Ecto neural progenitor cell (in vitro differentiated cells): ENCODE measurements at places on chromosomes 13 and 19.
A peak's percentile ranks its signal among the peaks of the same experiment; 100 is the strongest.

DNA sequence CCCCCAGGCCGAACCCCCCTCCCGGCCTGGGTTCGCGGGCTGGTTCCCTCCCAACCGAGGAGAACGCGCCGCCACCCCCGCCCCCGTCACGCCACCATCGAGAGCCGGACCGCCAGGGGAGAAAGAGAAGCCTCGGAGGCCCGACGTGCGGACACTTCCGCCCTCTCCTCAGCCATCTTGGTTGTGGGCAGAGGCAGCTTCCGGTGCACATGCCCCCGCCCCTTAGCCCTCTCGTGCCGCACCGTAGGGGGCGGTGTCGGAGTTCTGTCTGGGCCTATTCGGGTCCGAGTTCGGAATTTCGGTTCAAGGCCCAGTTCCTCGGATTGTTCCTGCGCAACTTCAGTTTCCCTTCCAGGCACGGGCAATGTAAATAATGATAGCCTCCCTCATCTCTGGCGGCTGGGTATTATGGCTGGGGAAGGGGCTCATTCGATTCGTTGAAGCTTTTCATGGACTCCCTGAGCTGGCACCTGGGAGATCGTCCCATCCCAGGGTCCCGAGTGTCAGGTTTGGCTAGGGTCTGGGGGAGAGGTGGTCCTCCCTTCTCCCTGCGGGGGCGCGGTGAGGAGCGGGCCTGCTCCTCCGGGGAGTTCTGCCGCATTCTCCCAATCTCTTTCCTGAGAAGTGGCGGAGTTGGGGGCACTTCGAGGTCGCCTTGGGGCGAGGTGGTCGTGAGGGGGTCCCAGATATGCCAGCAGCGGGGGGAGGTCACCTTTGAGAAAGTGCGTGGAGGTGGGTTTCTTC lies at the start of the genes IER2 and STX10:
Gene IER2 (plus strand): TSS at position 225 of the 744 bp plus-strand sequence. CDS start 2,776 bp downstream, outside the sequence.
Gene STX10 (minus strand): TSS at position 189 of the 744 bp plus-strand sequence. CDS start 202 bp downstream, outside the sequence.
- peak; percentile 92 for DNase-seq

- DNase-seq = no peak
Measured at GRCh38 chr13:80386002-80386401, 45.1 kb upstream of the SPRY2 start.

DNA sequence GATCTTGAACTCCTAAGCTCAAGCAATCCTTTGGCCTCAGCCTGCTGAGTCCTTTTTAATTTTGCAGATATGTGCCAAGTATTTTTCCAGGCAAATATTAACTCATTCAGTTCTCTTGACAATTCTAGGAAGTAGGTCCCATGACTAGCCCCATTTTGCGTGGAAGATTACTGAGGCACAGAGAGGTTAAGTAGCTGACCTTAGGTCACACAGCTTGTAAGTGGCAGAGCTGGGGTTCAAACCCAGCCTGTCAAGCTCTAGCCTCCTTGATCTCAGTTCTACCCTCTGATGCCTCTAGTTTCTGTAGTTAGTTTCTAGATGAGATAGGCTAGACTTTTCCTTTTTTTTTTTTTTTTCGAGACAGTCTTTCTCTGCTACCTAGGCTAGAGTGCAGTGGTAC lies 18.1 kb downstream of the CYP4F22 start:
- DNase-seq = no peak

DNA sequence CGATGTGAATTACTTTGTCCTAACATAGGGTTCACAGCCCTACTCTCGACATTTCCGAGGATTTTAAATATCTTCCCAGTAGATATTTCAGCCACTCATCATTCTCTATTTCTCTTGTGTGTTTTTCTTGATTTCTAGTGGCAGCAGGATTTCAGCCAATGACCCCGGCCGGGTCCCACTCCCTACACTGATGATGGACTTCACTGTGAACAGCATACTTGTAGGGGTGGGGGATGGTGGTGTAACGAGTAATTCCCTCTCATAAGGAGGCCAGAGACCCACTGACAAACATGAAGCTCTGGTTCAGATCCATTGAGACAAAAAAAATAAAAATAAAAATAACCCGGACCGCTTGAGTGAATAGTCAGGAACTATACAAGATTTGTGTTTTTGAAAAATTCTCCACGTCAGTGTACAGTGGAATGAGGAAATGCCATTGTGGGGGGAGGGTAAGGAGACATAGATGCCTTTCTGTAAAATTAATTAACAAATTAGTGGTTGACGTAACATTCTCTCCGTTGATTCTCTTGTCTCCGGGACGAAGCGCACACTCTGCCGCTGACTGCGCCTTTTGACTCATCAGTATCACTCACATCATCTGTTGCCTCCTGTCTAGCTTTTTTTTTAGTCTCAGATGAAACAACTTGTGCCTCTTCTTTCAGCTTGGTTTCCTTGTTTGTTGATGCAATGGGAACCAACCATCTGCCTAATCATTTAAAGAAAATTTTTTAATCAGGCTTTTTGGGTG lies 48.8 kb upstream of the IRS2 start:
- no peak for DNase-seq

DNA sequence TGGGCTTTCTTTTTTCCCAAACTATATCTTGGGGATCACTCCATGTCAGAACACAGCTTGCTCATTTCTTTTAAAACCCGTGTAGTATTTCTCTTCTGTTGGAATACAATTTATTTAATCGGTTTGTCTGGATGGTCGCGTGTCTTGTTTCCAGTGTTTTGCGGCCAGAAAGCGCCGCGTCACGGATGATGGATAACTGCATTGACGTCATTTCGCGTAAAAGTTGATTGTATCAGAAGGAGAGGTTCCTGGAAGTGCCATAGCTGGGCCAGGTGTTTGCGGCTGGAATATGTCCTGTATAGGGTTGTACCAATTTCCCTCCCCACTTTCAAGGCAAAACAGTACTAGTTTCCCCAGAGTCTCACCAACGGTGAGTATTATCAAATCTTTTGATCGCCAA lies 9.7 kb downstream of the ACTL9 start:
- DNase-seq = no peak

- DNase-seq = no peak
Measured at GRCh38 chr19:279656-280055, 11.5 kb downstream of the PLPP2 start.

DNA sequence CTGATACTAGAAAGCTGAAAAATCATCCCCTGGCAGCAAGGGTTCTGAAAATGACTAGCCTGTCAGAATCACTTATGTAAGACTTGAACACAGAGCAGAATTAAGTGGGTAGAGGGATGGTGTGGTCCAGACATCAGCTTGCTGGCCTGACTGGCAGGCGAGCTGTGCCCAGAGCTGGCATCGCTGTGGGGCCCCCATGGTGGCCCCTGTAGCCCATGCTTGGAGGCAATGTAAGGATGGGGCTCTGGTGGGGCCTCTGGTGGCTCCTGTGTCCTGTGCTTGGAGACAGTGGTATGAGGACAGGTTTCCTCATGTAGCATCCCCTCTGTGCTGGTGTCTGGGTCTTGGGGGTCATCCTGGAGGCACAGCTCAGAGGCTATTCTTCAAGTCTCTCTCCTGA lies 332.1 kb downstream of the SHISA2 start:
- no peak for DNase-seq

GRCh38 chr13:20148501-20149183 lies 12.2 kb downstream of the GJA3 start:
- no peak for DNase-seq

DNA sequence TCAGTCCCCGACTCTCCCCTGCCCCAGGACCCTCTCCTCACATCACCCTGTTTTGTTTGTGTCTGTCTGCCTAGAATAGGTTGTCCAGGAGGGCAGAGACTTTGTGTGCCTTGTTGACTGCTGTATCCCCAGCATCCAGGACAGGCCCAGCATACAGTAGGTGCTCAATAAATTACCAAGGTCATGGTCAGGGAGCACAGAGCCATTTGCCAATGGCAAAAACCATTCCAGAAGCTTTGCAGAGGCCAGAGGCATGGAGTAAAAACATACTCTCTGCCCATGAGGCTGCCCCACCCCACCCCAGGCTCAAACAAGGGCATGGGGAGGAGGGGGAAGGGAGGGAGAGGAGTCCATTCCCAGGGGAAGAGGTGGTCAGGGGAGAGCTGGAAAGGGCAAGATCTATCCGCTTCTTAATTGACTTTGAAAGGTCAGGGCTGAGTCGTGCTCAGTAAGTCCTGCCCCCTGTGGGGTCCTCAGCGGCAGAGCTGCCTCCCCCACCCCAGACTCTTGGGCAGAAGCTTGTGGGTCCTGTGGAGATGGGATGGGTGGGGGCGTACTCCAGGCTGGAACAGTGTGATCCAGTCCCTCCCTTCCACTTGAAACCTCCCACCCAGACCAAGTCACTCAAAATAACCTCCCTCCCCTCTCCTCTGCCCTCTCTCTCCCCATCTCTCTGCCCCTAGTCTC lies 4.4 kb downstream of the GPR4 start:
- DNase-seq = no peak

- DNase-seq = no peak
Measured at GRCh38 chr13:56066321-56066720, 1074.4 kb upstream of the PRR20A start.

GRCh38 chr19:12751635-12752034 lies at the start of gene BEST2:
BEST2 (plus strand) TSS chr19:12751791; CDS start chr19:12752593, 802 bp downstream.
- no peak for DNase-seq

DNA sequence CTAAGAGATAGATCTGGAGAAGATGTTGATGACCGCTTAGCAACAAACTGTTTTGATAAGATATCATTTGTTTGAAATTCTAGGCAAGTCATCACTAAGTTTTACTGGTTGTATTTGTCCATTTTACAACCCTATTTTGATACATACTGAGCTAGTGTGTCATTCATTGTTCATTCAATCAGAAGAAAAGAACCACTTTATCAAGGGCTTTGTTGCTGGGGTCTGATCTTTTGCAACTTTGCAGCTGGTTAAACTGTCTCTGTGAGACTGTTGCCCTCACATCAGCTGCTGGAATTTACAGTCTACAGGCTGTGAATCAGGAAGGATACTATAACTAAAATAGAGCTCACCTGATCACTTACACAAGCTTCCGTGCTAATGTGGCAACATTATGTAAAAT lies 290.5 kb downstream of the RFC3 start:
- DNase-seq = no peak

- no peak for DNase-seq
Measured at GRCh38 chr13:105395041-105395440, 1140.4 kb downstream of the EFNB2 start.

- DNase-seq = no peak
Measured at GRCh38 chr19:9430444-9430843, 4.9 kb downstream of the ZNF266 start.

DNA sequence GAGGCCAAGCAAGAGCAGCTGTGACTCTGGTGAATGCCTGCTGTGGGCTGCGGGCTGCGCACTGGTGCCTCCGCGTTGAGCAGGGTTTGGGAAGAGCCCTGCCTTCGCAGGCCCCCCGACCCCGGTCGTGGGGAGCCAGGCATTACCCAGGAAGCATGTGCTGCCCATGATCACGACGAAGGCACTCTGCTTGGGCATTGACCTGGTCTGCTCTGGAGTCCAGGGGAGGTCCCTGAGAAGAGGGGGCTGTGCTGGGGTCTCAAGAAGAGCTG lies 19.2 kb downstream of the RANBP3 start:
- DNase-seq = no peak

- DNase-seq = no peak
Measured at GRCh38 chr19:23512151-23512925, 117.1 kb upstream of the ZNF91 start.

DNA sequence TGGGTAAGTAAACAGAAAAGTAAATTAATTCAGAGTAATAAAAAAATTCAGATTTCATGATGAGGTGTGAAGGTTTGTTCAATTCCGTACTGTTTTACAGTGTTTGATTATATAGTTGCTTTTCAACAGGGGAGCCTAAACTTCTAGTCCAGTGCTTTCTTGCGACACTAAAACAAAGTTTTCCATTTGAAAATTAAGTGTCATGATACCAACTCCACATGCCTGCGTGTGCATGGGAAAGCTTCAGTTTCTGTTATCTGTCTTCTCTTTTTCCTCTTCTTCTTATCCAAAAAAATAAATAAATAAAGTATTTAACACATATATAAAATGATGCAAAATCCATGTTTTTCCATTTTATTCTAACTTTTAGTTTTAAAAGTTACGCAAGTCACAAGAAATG lies 165.3 kb downstream of the DACH1 start:
- DNase-seq = no peak

DNA sequence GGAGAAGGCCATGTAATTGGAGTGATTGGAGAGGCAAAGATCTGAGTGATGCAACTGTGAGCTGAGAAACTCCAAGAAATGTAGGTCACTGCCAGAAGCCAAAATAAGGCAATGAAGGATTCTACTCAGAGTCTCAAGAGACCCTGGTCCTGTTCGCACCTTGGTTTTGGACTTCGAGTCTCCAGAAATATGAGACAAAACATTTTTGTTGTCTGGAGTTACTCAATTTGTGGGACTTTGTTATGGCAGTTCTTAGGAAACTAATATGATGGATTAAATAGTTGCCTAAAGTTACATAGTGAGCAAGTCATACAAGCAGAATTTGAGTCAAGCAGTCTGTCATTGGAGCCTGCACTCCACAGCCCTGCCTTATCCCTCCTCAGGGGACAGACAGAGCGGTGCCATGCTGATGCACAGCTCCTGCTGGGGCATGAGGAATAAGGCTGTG lies 104.2 kb downstream of the ITGBL1 start:
- DNase-seq = no peak

DNA sequence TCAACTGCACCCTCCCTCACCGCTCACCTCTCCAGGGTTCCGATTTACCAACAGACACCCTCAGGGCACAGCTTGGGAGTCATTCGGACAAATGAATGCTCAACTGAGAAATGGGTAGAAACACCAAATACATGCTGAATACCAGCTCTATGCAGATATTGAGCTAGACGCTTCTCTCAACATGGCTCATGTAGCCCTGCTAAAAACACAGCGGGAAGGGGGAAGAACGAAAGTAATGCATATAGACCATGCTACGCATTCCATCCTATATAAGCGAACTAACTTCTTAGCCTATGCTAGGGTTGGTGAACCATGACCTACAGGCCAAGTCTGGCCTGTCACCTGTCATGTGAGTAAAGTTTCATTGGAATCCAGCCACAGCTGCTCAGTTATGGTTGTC lies 304.0 kb downstream of the UQCRFS1 start:
- no peak for DNase-seq
